Stromal cell of bone marrow (primary cell): ENCODE measurements at places on chromosomes 16 and 17.

DNA sequence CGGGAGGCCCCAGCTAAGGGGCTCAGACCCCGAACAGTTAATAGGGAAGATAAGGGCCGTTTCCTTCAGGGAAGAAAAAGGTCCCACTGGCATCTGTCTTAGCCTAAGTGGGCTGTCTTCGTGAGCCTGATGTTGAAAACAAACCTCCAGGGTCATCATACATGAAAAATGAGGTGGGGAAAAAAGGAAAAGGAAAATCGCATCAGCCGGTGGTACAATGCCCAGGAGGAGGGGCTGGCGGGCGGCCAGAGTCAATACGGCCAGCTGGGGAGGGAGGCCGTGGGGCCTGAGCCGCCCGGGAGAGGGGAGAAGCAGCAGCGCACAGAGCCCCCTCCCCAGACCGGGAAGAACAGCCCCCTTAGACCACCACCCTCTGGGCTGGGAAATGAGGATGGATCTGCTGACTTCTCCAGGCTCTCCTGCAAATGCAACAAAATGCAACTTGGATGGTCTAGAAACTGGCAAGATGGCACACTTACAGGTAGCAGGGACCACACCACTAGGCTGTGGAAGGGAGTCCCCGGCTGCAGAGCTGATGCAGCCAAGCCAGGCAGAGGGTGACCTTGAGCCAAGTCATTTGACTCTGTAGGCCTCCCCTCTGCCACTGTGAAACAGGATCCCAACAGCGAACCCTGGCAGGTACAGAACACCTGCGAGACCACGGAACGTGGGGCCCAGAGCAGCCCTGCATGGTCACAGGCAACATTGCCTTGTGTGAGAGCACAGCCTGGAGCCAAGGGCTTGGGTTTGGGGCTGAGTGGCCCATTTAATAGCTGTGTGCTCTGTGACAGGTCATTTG lies 448.5 kb downstream of the SOX9 start:
- DNase-seq = no peak

DNA sequence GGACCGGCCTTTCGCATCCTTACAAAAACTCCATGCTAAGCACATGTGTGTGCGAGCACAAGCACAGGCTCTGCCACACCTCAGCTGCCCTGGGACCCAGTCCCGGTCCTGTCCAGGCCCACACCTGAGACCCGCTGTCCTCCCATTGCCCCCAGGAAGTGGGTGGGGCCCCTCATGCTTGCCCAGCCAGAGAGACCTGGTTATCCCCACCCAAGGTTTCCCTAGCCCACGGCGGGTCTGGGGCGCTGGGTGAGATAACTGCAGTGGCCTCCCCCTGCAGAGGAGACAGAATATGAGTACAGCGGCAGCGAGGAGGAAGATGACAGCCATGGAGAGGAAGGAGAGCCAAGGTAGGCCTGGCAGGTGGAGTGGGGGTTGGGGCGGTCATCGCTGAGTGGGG lies 12.5 kb upstream of the C17orf107 start:
- no peak for DNase-seq

DNA sequence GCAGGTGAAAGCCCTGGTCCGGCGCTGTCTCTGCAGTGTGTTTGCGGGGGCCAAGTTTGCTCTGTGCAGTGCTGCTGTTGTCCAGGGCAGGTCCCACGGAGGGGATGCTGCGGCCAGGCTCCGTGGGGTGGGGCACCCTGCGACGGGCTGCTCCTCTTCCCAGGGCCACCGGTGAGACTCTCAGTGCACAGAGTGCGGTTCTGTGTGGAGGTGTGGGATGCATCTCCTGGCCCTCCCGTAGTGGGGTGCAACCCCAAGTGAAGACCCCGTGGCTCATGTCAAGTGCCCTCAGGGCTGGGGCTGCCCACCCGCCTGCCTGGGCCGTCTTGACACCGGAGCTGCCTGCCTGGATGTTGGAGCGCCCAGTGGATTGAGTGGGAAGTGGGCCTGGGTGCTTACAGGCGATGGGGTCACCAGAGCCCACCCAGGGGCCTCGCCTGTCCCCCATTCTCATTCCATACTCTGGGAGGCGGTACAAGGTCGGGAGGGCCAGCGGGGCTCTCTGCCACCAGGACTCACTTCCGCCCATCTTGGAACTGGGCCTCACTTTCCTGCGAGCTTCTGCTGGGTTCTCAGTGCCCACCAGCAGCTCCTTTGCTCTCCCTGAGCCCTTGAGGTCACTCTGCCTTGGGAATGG lies 119.9 kb downstream of the BANP start:
- no peak for DNase-seq

DNA sequence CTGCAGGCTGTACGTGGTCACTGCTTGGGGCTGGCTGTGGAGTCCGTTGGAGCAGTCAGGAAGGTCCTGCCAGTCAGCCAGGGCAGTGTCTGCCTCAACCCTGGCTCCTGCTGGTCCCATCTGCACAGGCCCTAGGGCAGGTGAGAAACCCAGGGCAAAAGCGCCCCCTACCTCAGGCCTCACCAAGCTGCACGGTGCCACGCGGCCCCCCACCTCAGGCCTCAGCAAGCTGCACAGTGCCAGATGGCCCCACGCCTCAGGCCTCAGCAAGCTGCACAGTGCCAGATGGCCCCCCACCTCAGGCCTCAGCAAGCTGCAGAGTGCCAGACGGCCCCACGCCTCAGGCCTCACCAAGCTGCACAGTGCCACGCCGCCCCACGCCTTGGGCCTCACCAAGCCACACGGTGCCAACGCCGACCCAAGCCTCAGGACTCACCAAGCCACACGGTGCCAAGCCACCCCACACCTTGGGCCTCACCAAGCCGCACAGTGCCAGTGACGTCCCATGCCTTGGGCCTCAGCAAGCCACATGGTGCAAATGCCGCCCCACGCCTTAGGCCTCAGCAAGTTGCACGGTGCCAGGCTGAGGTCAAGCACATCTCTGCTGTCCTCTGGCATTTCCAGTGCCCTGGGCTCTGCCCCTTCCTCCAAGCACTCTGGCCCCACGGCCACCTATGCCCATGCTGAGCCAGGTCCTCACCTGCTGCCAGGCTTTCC lies 5.5 kb downstream of the TMEM204 start:
- no peak for DNase-seq
